ENCODE measurements at places on chromosomes 16 and 17.

GRCh38 chr16:59591480-59591879 is 857.4 kb upstream of the GOT2 start:
- no peak for DNase-seq

GRCh38 chr16:8005096-8005860 is 585.0 kb downstream of the TMEM114 start:
- DNase-seq = no peak

DNA sequence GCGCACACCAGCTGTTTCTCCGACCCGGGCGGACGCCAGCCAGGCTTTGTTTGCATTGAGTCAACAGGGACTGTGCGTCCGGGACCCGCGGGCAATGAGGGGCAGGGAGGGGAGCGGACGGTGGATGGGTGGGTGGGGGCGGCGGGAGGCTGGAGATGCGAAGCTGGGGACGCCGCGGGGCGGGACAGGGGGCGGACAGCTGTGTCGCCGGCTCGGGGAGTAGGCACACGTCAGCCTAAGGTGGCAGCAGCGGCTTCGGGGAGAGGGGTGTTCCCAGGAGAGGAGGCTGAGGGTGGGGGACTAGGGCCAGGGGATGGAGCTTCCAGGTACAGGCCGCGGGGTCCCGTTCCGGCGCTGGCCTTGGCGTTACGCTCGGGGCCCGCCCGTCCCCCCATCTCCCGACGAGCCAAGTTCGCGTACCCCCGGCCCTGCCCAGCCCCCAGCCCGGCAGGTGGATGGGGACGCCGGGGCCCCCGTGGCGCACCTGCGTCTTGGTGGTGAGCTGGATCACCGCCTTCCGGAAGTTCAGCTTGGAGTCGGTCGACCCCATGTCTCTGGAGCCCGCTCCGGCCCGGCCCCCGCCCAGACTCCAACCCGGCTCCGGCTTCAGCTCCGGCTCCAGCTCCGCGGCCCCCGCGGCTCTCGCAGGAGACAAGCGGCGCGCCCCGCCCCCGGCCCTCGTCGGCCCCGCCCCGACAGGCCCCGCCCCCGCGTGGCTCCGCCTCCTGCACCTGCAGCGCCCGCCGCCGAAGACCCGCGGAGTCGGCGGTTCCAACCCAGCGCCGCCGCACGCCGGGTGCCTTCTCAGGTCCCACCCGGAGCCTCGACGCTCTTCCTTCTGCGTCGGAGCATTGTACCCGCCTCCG is at the start of gene HID1:
Gene HID1 (minus strand): TSS at position 653 of the 866 bp plus-strand sequence. CDS start 103 bp downstream, at position 550.
- peak; percentile 83 for DNase-seq

- DNase-seq = no peak
Measured at GRCh38 chr17:78537217-78537860, 39.9 kb downstream of the DNAH17 start.

DNA sequence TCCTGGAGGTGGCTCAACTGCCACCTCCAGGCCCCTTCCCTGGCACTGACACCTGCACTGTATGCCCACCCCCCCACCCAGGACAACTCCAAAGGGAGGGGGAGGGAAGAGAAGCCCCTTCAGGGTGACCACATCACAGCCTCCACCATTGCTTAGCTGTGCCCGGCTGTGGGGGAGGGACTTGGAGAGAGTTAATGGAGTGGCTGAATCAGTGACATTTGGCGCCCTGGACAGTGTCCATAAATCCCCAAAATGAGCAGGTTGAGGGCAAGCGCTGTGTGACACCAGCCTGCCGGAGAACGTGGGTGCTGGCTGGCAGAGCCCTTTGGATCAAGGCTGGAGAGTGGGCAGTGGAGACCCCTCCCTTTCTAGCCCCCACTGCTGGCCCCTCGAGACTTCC is 883 bp downstream of the USH1G start:
- no peak for DNase-seq

DNA sequence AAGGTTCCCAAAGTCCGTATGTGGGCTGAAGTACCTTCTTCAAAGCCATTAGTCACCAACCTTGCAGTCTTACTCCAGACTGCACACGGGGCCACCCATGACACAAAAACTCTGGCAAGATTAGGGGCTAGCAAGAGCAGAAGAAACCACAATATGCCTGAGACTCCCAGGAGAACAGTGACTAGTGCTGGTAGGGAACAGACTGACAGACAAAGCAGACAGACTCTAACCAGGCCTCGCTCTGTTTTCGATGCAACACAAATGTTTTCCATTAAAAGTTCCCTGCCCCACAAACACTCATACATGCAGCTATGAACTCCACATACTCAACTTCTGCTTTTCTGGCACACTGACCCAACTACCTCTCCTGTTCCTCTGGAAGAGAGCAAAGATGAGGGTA is 102.2 kb downstream of the HIC1 start:
- no peak for DNase-seq

GRCh38 chr16:81099958-81100357 is 3.8 kb upstream of the GCSH start:
- no peak for DNase-seq

GRCh38 chr17:4364622-4365041 is 1.8 kb downstream of the UBE2G1 start:
- DNase-seq = no peak

DNA sequence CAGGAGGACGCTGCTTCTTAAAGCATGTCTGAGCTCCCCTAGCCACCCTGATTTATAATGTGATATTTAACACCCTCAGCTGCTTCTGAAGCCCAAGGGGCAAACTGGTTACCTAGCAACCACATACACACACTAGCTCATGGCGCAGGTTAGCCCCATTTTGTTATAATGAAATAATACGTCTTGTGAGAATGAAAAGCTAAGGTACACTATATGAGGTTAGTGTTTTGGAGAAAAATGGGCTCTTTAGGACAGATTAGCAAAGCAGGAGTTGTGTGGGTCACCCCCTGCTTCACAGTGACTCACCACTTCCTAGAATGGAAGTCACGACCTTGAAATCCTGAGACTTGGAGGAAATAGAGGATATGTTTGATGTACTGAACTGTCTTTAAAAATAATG is 404.8 kb upstream of the HSBP1 start:
- DNase-seq = no peak

DNA sequence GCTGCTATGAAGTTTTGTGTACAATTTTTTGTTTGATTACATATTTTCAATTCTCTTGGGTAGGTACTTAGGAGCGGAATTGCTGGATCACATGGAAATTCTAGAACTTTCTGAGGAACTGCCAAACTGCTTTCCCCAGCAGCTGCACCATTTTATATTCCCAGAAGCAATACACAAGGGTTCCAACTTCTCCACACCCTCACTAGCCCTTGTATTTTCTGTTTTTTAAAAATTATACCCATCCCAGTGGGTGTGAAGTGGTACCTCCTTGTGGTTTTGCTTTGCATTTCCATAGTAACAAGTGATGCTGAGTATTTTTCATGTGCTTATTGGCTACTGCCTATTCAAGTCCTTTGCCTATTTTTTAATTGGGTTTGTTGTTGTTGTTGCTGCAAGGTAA is 20.9 kb downstream of the NACA2 start:
- DNase-seq = no peak

- no peak for DNase-seq
Measured at GRCh38 chr17:78330570-78331224, 29.2 kb downstream of the SOCS3 start.

GRCh38 chr17:28204751-28205150 is 114.2 kb upstream of the TMEM97 start:
- no peak for DNase-seq

DNA sequence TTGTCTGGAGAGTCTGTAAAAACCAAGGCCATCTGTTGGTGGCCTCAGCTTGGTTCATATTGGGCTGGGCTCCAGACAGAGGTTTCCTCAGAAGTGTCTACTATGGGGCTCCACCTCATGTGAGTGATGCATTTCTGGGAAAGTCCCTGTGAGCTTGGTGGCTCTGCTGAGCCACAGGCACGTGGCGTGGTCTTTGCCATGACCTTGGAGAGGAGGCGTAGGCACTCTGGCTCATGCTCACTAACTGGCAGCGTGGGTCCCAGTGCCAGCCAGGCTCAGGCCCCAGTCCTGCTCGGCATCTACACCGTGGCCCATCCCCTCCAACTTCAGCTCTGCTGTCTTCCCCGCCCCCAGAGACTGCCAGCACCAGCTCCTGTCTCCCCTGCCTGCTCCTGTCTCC is 10.7 kb upstream of the SMTNL2 start:
- peak; percentile 88 for DNase-seq

DNA sequence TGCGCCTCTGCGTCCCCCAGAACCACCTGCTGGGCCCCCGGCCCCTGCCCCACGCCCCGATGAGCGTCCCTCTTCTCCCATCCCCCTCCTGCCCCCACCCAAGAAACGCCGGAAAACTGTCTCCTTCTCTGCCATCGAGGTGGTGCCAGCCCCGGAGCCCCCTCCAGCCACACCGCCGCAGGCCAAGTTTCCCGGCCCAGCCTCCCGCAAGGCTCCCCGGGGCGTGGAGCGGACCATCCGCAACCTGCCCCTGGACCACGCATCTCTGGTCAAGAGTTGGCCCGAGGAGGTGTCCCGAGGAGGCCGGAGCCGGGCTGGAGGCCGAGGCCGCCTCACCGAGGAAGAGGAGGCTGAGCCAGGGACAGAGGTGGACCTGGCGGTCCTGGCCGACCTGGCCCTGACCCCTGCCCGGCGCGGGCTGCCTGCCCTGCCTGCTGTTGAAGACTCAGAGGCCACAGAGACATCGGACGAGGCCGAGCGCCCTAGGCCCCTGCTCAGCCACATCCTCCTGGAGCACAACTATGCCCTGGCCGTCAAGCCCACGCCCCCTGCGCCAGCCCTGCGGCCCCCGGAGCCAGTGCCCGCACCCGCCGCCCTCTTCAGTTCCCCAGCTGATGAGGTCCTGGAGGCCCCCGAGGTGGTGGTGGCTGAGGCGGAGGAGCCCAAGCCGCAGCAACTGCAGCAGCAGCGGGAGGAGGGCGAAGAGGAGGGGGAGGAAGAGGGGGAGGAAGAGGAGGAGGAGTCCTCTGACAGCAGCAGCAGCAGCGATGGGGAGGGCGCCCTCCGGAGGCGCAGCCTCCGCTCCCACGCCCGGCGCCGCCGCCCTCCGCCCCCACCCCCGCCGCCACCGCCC is 5.6 kb upstream of the HSD3B7 start:
- DNase-seq = no peak

- no peak for DNase-seq
Measured at GRCh38 chr16:82605863-82606620, 20.7 kb upstream of the CDH13 start.

- no peak for DNase-seq
Measured at GRCh38 chr17:48791128-48792032, 25.6 kb downstream of the TTLL6 start.

DNA sequence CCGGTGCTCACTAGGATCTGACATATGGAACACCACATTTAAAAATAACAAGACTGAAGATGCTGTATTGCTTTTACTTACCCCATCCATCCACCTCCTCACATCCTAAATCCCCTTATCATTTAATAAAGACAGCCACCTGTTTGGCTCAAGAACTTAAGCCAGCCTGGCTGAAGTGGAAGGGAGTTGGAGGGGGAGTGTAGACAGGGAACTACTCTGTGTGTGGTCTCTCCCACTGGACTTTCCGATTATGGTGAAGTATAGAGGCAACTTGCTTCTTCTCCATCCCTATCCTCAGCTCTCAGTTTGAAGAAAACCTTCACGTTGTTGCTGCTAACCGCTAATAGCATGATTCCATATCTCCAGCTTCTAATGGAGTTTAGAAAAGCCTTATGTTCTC is 313.4 kb downstream of the CDH11 start:
- no peak for DNase-seq

- DNase-seq = peak; percentile 84
Measured at GRCh38 chr17:66978514-66979061, 14.1 kb downstream of the CACNG4 start.

- DNase-seq = no peak
Measured at GRCh38 chr17:17970699-17971430, 1.3 kb downstream of the TOM1L2 start.

- no peak for DNase-seq
Measured at GRCh38 chr16:10616756-10617640, 36.6 kb upstream of the EMP2 start.

- no peak for DNase-seq
Measured at GRCh38 chr17:39090908-39091665, 60.4 kb downstream of the PLXDC1 start.

- DNase-seq = no peak
Measured at GRCh38 chr16:67807148-67807682, 526 bp downstream of the TSNAXIP1 start.
